IMR-90 (cell line): ENCODE measurements at places on chromosomes 3 and 15. TPM values are rescaled to one million over a fixed set of nuclear protein-coding genes. Genes with fewer than 3 reads are reported as not detected.

The ILDR1 gene
- total RNA-seq, result not detected in 2 replicates

The CLDND1 gene
- total RNA-seq, result 78.3 and 125 TPM in 2 replicates

The MED12L gene
- 0.18 and 0.28 TPM in 2 replicates for total RNA-seq

The HYKK gene
- 3.9 and 5.6 TPM in 2 replicates for total RNA-seq

The SLC28A1 gene
- not detected in 2 replicates for total RNA-seq
